ENCODE measurements at places on chromosomes 16 and 17. TPM values are rescaled to one million over a fixed set of nuclear protein-coding genes. Genes with fewer than 3 reads are reported as not detected.

DNA sequence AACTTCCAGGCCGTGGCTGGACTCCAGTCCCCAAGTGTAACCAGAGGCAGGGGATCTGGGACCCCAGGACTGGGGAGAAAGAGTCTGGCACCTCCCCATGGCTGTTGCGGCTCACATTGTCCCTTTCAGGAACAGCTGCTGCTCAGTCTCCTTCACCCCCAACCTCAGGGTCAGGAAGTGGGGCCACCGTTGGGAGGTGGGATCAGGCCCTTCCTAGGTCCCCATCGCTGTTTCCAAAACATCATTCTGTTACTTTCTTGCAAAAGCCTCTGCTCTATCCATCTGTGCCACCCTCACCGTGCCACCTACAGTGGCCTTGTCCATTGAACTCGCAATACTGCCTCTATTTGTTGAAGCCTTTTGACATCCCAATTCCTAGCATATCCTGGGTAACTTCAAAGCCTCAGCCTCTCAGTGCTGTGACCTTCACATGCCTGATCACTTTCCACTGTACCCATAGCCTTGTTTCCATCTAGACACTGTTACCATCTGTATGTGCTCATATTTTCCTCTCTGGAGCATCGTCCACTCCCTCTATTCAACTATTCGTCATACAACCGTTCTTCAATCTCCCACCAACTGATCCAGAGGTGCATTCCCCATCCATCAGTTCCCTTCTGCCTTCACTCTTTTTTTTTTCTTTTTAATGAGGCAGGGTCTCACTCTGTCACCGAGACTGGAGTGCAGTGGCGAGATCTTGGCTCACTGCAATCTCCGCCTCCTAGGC is 15.0 kb upstream of the SRCIN1 start:
- no peak for DNase-seq

DNA sequence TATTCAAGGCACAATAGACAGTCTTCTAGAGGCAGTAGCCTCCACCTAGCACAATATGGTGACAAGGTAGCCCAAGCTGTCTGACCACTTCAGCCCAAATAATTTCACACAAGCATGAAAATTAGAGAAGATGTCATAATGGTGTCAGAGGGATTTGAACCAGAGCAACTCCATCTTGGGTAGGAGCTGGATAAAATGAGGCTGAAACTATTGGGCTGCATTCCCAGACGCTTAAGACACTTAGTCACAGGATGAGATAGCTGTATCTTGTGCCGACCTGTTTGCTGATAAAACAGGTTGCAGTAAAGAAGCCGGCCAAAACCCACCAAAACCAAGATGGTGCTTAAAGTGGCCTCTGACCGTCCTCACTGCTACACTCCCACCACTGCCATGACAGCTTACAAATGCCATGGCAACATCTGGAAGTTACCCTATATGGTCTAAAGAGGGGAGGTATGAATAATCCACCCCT is 192.6 kb downstream of the CPPED1 start:
- no peak for DNase-seq

- DNase-seq, result no peak
Observed at GRCh38 chr17:70658317-70658716, 489.0 kb downstream of the KCNJ2 start.

DNA sequence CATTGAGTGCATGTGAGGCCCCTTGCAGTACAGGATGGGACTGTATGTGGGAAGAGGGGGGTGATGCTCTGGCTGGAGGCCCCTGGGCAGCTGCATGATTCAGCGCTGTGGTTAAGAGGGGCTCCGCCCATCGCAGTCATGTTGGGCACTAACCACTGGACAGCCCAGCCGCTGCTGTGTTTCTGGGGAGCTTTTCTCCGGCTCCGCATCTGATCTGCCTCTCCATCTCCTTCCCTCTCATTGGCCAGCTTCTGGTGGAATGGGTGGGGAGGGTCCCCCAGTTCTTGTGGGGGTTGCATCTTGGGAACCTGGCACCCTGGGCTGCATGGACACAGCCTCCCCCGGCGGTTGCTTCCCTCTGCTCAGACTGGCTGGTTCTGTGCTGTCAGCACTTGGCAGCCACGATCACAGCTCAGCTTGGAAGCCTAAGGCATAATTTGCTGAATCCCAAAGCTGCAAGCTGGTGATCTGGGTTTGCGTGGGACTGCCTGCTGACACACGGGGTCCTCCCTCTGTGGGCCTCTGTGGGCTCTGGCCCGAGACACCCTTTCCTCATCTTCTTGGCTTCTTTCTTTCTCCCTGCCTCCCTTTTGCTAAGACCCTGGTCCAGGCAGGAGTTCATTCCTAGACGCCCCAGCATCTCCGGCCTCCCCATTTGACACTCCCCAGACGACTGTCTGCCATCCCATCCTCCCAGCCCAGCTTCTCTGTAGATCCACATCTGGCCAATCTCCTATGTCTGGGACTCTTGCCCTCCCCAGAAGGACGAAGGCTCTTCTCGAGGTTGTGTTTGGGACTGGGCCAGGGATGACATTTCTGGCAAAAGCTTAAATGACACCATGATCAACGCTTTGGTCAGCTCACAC is 168.3 kb downstream of the SEC14L1 start:
- DNase-seq, result no peak

DNA sequence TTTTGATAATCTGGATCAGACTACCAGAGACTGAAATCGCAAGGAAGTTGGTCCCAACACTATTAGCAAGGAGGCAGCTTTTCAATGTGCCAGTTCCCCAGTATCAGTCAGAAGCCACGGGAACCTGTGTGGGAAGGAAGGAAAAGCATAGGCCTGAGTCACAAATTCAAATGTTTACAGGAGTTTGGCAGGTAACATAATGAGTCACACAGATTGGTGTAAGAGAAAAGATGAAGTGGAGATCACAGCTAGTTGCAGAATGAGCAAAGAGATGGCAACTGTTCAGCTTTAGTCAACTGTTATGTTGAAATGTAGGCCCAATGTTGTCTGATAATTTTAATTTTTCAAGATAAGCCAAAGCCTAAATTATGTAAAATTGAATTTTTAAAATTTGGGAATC is 28.1 kb upstream of the ITGA2B start:
- no peak for DNase-seq

DNA sequence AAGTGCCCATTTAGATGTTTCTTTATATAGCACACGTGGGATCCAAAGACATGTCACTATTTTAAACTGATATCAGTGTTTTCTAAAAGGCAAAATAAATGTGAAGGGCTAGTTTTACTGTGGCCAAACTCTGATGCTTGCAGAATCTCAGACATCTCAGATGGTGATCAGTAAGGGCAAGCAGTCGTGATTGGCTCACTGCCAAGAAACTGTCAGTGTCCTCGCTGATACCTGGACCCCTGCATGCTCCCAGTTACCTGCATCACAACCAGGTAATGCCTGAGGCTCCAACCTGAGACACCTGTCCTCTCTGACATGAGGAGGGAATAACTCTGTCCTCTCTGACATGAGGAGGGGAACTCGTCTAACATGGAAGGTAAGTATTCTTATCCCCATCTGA is 114.0 kb downstream of the SPECC1 start:
- no peak for DNase-seq

DNA sequence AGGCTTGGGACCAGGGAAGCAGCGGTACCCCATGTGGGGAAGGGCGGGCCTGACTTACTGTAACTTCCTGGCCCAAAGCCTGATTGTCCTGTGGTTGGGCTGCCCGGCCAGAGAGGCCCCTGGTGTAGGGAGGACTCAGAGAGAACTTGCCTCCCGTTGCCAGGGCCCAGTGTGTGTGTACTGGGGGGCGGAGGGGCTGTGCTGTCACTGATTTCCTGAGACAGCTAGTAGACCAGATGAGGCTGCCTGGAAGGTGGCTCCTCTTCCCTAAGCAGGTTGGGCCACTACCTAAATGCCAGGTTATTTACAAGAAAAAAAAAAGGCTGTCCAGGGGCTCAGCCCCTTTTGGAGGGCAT is 16.7 kb downstream of the SOCS3 start:
- DNase-seq, result no peak

DNA sequence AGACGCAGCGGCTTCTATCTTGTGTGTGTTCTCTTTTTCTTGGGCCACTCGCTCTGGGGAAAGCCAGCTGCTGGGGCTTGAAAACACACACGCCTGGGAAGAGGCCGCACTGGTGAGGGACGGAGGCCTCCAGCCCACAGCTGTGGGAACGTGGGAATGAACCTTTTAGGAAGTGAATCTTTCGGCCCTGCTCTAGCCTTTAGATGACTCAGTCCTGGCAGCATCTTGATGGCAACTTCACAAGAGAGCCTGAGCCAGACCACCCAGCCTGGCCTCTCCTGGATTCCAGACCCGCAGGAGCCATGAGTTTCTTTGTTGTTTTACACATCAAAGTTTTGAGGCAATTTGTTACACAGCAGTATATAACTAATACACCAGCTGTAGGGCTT is 2.2 kb upstream of the PDPK1 start:
- peak; percentile 0 for DNase-seq

Gene KCNH6
- not detected for total RNA-seq

Gene SULT1A4
- total RNA-seq, result 2.2 TPM

Gene PDILT
- not detected for total RNA-seq

Gene C16orf54
- 0.05 TPM for total RNA-seq

Gene LGALS9B
- not detected for total RNA-seq

Measured in HT-29 (cell line).